ENCODE measurements at places on chromosomes 16 and 17.

GRCh38 chr17:35865412-35866340 lies 3.0 kb downstream of the HEATR9 start:
- peak; percentile 65 for DNase-seq

DNA sequence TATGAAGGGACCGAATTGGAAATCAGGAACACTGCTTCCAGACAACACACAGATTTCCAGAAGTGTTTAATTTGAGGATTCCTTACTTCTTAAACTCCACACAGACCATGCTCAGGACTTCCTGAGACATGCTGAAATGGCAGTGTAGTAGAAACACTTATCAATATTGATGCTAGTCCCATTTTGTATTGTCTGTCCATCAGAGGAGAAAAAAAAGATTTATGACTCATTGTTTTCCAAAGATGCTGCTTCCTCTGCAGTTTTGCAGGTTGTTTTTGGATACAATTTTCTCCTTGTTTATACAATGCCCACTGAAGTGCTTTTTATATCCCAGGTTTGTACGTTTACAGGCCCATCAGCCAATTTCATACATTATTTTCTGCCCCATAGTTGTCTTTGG lies 68.3 kb upstream of the TANC2 start:
- DNase-seq = no peak

DNA sequence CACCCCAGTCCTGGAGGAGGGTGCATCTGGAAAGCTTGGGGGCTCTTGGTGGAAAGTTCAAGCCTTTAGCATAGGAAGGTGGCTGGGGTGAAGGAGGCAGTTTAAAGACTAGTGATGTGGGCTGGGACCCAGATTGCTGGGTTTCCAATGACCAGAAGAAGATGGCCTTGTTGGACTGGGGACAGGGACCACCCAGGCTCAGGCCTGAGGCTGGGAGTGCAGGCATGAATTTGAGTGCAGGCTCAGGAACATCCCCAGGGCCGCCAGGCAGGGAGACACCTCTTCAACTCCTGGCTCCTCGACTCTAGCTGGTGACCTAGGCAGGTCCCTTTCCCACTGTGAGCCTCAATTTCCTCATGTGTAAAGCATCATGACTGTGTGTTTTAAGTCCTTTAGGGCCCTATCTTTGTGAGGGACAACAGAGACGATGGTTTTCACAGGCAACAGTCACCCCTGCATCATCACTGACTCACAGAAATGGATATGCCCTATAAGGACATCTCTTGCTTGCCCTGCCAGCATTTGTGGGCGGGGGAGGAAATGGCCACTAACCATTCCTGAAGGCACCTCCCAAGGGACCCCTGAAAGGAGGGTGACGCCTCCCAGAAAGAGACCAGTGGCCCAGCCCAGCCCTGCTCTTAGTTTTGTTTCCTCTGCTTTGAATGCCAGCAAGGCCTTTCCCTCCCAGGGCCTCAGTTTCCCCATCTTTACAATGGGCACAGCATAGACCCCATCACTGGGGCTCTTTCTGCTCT lies 11.1 kb downstream of the NLRC5 start:
- DNase-seq = peak; percentile 98

DNA sequence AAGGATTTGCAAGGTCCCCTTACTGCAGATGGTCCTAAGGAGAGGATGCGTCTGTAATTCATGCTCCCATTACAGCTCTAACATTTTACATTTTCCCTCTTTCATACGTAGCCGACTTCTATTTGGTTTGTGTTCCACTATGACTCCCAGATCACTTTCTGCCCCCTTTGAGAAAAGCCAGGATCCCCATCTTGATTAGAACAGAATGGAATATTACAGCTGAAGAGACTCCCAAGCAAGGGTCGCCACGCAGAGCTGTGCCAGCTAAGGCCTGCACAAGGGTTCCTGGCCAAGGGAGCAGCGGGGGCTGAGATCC lies 3.4 kb upstream of the CDT1 start:
- no peak for DNase-seq

- peak; percentile 21 for DNase-seq
Measured at GRCh38 chr17:5705081-5705875, 121.0 kb upstream of the NLRP1 start.

DNA sequence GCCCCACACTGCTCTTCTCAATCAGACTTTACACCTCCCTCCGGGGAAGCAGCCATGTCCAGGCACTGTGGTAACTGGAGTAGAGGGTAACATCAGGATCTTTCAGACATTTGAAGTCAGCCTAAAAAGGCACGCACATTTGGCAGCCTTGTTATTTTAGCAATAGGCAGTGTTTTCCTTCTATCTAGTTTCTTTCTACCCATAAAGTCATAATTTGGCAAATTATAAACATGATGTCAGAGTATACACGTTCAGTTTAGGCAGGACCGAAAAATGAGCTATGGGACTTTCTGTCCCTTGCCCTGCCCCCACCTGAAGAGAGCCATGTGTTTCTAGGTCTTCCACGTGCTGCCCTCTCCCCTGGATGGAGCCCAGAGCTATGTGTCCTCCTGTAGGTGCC lies 21.1 kb downstream of the NARF start:
- DNase-seq = no peak

- peak; percentile 43 for DNase-seq
Measured at GRCh38 chr16:27154705-27155521, 48.4 kb upstream of the KDM8 start.

DNA sequence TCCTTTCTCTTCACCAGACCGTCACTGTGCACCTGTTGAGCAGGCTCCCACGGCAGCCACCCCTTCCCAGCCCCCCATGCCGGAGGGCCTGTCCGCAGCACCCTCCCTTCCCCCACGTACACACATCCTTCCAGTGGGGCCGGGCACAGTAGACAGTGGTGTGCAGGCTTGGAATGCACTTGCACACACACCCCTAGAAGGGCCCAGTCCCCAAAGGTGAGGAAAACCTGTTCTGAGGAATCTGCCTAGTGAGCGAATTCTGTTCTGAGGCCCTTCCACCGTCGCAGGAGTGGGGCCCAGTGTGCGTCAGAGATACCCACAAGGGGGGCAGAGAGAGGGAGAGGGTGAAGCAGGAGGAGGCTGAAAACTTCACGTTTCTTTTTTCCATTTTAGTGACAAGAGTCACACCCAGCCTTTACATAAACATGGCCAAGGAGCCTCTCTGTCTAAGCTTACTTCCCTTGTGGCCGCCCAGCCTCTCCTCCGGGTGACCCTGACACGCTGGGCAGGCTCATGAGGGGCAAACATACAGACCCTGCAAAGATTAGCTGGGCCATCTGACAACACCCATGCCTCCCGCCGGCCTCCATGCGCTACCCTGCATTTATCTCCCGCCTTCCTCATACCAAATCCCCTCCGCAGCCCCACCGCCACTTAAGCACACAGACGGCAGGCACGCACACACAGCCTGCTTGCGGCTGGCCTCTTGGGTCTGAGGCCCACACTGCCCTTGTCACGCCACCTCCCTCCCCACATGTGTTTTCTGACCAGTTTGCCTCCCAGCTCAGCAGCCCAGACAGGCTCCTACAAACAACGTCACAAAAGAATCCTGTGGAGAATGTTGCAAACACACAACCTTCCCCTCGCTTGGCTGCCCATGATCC lies 1.8 kb downstream of the ZBTB4 start:
- DNase-seq = peak; percentile 95

All from EH (cell line).